ENCODE measurements at places on chromosomes 3 and 15.

GRCh38 chr15:26773067-26773877, 406 bp upstream of the GABRB3 start:
- DNase-seq, result no peak

DNA sequence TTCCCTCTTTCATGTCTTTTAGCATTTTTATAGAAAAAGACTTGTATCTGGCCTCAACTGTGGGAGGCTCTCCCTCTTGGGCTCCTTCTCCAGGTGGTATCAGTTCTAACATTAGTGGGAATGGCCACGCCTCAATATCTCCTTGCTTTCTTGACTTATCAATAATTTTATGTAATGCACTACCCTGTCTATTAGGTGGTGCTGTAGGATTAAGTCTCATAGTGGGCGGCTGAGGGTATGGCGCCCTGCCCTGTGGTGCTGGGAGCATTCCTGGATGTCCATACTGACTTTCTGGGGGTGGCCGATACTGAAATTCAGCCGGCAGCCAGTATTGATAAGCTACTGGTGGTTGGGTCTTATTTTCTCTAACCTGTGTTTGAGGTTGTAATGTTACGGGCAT, 8.7 kb upstream of the RPUSD3 start:
- no peak for DNase-seq

- no peak for DNase-seq
Observed at GRCh38 chr15:25378501-25378901, 60.3 kb downstream of the UBE3A start.

GRCh38 chr3:12395349-12396012, 88.8 kb upstream of the TSEN2 start:
- no peak for DNase-seq

DNA sequence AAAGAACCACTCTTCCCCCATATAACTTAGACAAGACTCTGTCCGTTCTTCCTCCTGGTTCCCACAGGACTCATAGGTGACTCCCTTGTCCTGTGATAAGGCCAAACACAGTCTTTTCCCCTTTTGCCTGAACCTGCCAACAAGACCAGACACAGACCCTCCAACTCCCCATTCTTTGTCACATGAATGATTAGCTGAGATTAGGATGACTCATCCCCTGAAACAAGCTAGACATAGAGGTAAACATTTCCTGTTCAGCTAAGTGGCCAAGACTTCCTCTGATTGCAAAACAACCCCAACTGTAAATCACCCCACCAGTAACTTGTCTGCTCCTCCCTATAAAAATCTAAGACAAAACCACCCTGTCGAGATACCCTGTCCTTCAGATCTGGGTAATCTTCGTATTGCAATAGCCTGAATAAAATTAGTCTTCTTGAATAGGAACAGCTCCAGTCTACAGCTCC, 11.4 kb upstream of the HTR3E start:
- no peak for DNase-seq

- peak; percentile 80 for DNase-seq
Observed at GRCh38 chr3:155233213-155233612, 60.3 kb downstream of the STRIT1 start.

DNA sequence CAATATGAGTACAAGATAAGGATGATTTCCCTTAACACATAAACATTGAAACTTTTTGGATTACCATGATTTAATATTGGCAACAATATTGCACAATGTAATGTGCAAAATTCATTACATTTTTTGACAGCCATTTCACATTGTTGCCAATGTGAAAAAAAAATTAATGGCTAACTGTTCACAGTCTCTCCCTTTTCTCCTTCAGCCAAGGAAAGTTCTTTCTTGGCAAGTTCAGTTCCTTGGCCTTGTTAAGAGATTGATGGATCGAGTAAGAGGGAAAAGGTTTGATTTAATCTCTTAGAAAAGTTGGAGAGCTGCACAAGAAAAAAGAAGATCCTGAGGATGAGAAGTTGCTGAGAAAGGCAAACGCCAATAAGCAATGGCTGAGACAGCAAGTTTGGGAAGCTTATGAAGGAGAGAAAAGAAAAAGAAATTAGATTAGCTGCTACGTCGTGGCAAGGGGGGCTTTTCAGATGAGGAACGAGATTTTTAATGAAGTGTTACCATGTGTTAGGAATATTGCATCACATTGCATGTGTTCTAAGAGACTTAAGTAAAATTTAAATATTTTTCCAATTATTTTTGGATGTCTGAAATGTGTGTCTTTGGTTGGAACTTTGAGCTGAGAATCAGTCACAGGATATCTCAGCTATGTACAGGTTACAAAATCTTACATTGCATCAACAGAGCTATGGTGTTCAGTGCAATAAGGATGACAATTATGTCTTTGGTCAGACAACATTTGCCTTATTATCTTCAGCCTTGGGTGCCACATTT, 61.4 kb upstream of the ZNF280D start:
- DNase-seq, result no peak

- no peak for DNase-seq
Observed at GRCh38 chr15:88344786-88345185, 88.2 kb upstream of the NTRK3 start.

- DNase-seq, result no peak
Observed at GRCh38 chr15:50463423-50464358, 39.5 kb downstream of the USP8 start.

Measured in RCC 7860 (cell line).